ENCODE measurements at places on chromosomes 13 and 19.

- no peak for DNase-seq
- H3K27me3 ChIP-seq: no peaks in the 10 kb centered on the region
- H3K27ac ChIP-seq: no peak overlapping the region
- H3K4me3 ChIP-seq: no peak overlapping the region
- H3K4me1 ChIP-seq: no peaks in the 10 kb centered on the region
- no peaks in the 10 kb centered on the region for H3K36me3 ChIP-seq
These were observed 21.7 kb upstream of the C1QTNF9B start for GRCh38 chr13:23919006-23919405.

DNA sequence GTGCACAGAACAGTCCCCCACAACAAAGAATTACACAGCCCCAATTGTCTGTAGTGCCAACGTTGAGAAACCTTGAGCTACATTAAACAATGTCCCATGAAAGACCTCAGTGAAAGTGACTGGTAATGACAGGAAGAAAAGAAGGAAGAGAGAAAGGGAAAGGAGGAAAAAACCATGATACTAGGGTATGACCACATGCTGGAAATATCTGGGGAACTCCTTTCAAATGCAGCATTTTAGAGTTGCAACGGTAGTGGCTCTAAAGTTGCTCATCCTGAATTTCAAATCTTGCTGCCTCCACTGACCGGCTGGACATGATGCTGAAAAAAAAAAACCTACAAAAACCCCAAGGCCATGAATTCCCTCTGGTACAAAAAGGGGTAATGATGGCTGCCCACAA is 26.5 kb downstream of the FPR3 start:
- no peaks in the 10 kb centered on the region for H3K36me3 ChIP-seq
- no peak overlapping the region for H3K27ac ChIP-seq
- H3K4me3 ChIP-seq: no peak overlapping the region
- no peaks in the 10 kb centered on the region for H3K4me1 ChIP-seq
- no peaks in the 10 kb centered on the region for H3K27me3 ChIP-seq
- DNase-seq: no peak

GRCh38 chr13:50955241-50955640 is 45.6 kb downstream of the RNASEH2B start:
- H3K27ac ChIP-seq: no peak overlapping the region
- no peaks in the 10 kb centered on the region for H3K4me1 ChIP-seq
- no peaks in the 10 kb centered on the region for H3K36me3 ChIP-seq
- no peaks in the 10 kb centered on the region for H3K27me3 ChIP-seq
- no peak overlapping the region for H3K4me3 ChIP-seq

DNA sequence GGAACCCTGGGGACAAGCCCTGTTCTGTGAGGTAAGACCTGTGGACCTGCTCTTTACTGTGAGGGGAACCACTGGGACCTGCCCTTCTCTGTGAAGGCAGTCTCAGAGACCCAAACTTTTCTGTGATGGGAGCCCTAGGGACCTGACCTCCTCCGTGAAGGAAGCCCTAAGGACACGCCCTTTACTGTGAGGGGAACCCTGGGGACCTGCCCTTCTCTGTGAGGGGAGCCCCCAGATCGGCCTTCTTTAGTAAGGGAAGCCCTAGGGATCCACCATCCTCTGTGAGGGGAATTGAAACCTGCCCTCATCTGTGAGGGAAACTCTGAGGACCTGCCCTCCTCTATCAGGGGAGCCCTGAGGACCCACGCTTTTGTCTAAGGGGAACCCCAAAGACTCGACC is 343.5 kb downstream of the UQCRFS1 start:
- H3K27ac ChIP-seq: no peak overlapping the region
- H3K4me1 ChIP-seq: no peaks in the 10 kb centered on the region
- DNase-seq: no peak
- no peaks in the 10 kb centered on the region for H3K27me3 ChIP-seq
- H3K36me3 ChIP-seq: no peaks in the 10 kb centered on the region

- no peak for DNase-seq
- H3K27ac ChIP-seq: no peak overlapping the region
- H3K36me3 ChIP-seq: no peaks in the 10 kb centered on the region
- no peaks in the 10 kb centered on the region for H3K4me1 ChIP-seq
- no peaks in the 10 kb centered on the region for H3K27me3 ChIP-seq
- H3K4me3 ChIP-seq: no peak overlapping the region
These were observed 614.4 kb downstream of the KCTD12 start for GRCh38 chr13:76271728-76272232.

DNA sequence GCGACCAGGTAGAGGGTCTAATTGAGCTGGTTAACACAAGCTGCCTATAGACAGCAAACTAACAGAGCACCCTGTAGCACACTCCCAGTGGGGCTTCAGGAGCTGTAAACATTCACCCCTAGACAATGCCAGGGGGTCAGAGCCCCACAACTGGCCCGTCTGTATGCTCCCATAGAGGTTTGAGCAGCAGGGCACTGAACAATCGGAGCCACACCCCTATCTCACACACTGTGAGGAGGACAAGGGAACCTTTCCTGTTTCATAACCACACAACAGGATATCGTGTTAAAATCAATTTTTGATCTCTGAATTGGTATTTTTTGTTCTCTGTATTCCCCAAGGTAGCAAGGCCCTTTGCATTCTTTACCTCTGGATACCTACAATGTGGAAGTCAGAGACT is 266.1 kb downstream of the SPRY2 start:
- H3K4me1 ChIP-seq: no peaks in the 10 kb centered on the region
- H3K4me3 ChIP-seq: no peak overlapping the region
- DNase-seq: no peak
- no peaks in the 10 kb centered on the region for H3K36me3 ChIP-seq

- no peak overlapping the region for H3K27ac ChIP-seq
- no peaks in the 10 kb centered on the region for H3K36me3 ChIP-seq
- DNase-seq: no peak
These were observed 47.8 kb upstream of the DIAPH3 start for GRCh38 chr13:60211548-60211947.

DNA sequence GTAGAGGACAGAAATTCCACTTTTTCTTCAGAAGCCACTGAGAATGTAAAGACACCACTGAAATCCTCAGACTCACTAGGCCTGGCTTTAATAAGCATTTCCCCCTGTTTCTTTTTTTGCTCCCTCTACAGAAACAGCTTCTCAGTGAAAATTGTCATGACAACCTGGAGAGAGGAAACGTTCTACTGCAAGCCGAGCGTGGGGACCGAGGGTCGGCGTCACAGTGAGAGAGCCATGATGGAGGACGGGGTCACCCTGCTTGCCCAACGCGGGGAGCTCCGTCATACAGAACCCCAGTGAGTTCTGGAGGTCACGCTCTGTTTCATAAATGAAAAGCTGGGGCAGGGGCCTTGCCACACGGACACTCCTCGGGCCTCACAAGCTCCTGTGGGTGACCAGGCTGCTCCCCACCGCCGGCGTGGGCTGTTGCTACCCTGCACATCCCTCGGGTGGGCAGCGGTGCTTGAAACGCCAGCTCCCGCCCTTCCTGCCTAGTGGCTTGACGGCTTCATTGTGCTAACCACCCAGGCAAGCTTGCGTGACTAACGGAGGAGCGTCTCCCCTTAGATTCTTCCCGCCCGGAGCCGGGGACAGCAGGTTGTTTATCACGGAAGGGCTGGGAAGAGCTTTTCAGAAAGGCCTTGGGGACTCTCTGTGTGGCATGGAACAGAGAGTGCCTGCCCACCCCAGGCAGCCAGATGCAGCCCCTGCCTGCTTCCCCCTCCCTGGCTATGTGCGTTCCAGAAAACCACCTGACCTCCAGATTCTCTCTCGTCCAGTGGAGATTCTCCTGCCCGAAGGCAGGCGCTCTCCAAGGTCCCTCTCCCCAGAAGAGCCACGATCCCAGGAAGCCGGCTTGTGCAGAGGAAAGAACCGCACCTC is 153.6 kb downstream of the KATNAL1 start:
- no peaks in the 10 kb centered on the region for H3K27me3 ChIP-seq
- no peak overlapping the region for H3K27ac ChIP-seq
- no peaks in the 10 kb centered on the region for H3K36me3 ChIP-seq
- peak; percentile 79 for DNase-seq

All from kidney (tissue), 22 donors.